ENCODE measurements at places on chromosomes 16 and 17.

GRCh38 chr16:50289950-50290764 lies 23.8 kb downstream of the ADCY7 start:
- no peak for DNase-seq

GRCh38 chr17:19285213-19285900 lies 48.2 kb downstream of the EPN2 start:
- DNase-seq: no peak

GRCh38 chr17:27824176-27824715 lies 23.9 kb upstream of the NOS2 start:
- DNase-seq: no peak

GRCh38 chr17:33803199-33803685 lies 451.8 kb upstream of the CCL2 start:
- no peak for DNase-seq

DNA sequence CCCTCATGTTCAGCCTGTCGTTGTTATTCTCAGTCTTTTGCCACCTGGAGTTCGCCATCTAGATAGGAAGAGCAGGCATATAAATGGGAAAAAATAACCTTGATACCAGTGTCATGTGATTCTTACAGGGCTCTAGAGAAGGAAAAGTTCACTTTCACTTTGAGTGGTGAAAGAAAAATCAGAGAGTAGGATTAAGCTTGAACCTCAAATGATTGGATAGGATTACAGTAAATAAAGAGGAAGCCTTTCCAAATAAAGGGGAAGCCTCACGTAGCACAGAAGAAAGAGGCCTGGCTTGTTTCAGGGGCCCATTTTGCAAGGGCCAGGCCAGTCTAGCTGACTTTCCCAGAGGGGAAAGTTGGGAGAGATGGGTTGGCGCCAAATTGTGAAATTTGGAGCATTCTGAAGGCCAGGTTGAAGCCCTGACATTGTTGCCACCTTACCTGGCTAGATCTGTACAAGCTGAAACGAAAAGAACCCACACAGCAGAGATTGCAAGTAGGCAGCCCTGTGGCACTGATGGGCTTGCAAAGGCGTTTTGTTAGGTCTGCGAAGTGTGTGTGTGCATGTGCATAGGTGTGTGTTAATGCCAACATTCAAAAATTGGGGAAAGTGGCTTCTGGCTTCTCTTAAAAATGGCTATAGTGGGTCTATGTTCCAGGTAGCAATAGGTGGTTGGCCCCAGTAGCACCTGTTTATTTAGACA lies 38.8 kb downstream of the TMC6 start:
- DNase-seq: no peak

- DNase-seq: no peak
Measured at GRCh38 chr17:8386841-8387240, 3.8 kb upstream of the RPL26 start.

DNA sequence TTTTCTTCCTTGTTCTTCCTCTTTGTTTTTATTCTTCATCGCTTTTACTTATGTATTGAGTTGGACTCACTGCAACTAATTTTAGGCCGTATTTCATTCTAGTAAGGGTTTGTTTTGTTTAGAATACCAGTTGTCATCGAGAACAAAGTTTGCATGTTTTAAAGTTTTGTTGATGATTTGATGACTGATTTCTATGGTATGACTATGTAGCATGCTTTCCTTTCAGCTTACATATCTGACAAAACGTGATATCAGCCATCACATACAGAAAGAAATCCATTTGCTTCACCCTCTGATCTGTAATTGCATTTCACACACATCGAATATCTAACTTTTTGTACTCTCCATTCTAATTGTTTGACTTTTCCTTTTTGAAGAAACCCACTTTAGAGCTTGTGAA lies 4.0 kb downstream of the PRKCA start:
- DNase-seq: no peak

GRCh38 chr17:37197336-37197735 lies 178.4 kb upstream of the C17orf78 start:
- DNase-seq: no peak

DNA sequence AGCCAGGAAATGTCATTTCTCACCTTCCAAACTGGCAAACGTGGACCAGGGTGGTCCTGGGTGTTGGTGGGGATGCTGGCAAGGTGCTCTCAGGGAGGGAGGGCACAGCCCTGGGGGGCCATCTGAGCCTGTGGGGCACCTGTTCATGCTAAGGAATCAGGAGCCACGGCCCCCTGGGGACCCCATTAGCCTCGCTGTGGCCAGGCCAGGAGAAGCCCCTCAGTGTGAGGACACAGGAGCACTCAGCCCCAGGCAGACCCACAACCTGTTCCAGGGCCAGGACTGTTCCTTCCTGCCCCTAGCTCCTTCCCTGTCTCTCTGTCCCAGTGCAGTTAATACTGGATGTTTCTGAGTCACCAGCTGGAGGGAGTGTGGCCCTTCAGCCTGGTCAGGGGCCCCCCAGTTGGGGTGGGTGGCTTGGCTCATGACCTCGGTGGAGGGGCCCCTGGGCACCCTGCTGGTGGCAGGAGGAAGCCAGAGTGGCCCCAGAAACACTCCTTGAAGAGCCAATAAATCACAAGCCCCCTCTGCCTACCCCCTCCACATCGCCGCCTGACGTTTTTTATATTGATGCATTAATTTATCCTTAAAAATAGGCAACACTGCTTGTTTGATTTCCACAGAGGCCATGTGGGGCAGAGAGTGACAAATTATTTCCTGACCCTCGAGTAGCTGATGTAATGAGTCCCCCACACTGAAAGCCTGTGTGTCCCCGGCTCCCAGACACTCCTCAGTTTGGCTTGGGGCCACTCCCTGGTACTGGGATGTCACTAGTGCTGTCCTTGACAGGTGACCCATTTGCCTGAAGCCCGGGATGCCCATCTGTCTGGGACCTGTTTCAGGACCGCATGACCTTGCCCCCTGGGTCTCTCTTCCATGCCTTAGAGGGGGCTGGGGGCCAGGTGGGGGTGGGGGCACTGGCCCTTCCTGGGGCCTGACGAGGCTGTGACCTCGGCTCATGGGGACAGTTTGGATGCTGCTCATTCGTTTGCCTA lies 22.3 kb downstream of the ACTG1 start:
- DNase-seq: no peak

GRCh38 chr16:49466529-49466831 lies 92.9 kb downstream of the C16orf78 start:
- DNase-seq: no peak

- no peak for DNase-seq
Measured at GRCh38 chr17:13076905-13077304, 59.1 kb upstream of the ELAC2 start.

DNA sequence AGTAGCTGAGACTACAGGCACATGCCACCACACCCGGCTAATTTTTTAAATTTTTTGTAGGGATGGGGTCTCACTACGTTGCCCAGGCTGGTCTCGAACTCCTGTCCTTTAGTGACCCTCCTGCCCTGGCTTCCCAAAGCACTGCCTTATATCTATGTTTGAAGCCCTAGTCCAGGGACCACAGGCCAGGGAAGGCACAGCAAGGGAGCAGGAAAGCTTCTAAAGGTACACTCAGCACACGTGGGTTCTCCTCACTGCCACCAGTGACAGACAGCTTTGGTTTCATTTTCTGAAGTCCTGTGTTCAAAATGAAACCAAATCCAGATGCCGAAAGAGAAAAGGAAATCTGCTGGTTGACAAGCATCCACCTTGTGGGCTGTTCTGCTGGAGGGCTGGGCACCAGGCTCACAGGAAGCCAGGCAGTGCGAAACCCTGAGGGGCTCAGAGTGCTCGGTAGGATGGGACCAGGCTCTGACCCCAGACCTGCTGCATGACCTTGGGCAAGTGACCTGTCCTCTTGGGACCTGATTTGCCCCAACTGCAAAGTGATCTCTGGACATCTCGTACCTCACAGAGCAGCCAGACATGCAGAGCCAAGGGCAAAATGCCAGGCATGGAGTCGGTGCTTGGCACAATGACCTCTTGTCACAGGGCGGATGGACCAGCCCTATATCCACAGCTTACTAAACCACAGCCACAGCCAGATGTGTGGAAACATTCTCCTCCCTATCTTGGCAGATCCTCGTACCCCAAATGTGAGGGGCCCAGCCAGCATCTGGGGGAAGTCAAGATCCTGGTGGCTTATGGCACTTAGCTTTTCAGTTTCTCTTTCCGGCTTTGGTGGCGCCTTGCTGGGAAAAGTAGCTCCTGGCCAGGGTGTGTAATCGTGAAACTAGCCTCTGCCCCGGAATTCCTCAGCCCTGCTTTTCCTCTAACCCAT lies 2.8 kb upstream of the SOCS1 start:
- no peak for DNase-seq

DNA sequence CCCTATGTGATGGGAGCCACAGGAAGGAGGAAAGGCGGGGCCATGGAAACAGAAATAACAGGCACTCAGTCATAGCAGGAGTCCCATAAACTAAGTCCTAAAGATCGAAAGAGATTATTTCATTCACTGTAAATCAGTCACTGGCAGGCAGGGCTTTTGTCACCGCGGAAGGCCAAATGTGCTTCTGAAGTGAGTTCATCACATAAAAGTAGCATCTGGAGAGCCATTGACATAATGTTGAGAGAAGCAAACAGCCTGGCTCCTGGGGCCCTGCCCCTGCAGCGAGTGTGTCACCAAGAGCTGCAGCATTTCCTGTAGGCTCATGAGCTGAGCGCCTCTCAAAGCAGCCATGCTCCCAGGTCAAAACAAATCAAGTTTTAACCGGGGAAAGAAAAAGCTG lies 476.2 kb downstream of the HAPSTR1 start:
- no peak for DNase-seq

DNA sequence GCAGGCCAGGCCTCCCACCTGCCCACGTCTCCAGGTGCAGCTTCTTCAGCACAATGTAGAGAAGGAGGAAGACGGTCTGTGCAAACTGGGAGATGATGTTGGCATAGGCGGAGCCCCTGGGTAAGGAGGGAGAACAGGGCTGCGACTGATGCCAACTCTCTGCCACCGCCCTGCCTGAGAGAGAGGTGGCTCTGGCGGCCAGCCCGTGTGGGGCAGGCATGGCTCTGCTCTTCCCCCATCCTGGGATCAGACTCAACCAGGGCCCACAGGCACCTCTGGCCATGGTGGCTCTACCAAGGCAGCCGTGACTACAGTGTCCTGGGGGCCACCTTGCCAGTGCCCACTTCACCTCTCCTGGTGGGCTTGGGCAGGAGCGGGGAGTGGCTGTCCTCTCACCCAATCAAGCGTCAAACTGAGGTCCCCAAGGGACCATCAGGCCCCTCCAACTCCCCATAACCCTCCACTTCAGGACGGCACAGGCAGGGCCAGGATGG lies 8.6 kb downstream of the SLC47A2 start:
- no peak for DNase-seq

GRCh38 chr16:57870753-57871454 lies 68.6 kb upstream of the KIFC3 start:
- DNase-seq: no peak

DNA sequence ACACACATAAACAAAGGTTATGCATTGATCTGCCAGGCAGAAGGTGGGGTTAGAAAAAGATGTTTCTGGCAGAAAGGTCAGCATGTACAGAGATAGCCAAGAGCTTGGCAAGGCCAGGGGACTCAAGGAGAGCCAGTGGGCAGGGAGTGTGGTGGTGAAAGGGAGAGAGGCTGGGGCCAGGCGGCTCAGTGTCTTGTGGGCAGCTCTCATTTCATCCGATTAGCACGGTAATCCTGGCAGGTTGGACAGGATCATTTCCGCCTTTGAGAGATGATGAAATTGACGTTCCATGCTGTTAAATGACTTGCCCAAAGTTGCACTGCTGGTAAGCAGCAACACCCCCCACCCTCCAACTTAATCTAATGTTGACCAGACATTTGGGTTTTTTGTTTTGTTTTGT lies 3.6 kb downstream of the CHD9 start:
- no peak for DNase-seq

DNA sequence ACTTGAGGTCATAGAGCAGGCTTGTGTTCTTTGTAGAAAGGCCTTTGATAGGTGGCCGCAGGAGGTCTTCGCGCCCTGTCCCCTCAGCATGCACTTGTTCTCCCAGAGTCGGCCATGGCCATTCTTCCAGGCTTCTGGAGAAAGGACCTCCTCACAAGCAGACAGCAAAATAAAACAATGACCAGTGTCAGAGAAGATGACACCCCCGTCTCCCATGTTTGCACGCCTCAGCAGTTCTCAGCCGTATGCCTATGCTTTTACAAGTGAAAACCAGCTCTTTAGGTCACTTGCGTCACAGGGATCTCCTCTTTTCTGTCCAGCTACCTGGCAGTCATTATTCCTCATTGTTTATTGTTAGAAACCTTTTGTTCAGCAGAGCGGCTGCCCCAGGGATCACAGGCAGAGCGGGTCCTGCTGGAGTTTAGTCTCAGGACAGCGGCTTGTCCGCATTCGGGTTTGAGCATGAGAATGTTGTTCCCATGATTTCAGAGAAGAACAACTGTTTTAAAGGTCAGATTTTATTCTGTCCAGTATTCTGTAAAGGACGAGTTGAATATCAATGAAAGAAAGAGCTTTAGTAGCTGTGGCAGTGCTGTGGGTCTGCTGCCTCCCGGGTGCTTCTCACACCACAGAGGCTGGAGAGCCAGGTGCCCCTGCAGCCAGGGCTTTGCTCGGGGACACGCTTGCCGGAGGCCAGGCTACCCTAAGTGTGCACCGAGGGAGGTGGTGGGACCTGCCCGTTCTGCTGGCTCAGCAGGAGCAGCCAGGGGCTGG lies 123.9 kb downstream of the RPTOR start:
- DNase-seq: no peak

DNA sequence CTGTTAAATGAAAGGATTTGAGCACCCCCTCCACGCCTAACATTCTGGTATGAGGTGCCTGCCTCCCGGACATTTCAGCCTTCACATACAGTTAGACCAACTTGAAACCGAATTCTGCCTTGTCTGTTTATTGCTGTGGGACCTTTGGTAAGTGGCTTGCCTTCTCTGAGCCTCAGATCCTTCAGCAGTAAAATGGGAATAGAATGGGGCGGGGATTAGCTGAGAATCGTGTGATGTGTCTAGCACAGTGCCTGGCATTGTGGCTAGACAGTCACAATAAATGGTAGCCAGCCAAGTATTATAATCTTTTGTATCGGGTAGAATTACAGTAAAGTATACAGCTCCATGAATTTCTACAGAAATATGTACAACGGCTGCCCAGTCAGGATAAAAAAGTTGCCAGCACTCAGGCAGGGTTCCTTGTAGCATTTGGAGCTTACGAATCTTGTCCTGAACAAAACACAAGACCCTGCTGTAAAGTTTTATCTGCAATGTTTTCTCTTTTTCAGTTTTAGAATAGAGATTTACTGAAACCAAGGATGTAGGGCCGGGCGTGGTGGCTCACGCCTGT lies 786 bp downstream of the TMC7 start:
- DNase-seq: no peak

- DNase-seq: no peak
Measured at GRCh38 chr16:24635900-24636610, 93.4 kb upstream of the TNRC6A start.

GRCh38 chr16:12420661-12421209 lies 383.0 kb downstream of the CPPED1 start:
- DNase-seq: no peak

- DNase-seq: no peak
Measured at GRCh38 chr17:66425756-66426396, 123.5 kb downstream of the PRKCA start.

Data from nephron progenitor cell (in vitro differentiated cells).